ELF-1 (cell line): ENCODE measurements at places on chromosomes 7 and 10.

GRCh38 chr10:91487911-91488582 is 77.9 kb downstream of the HECTD2 start:
- no peak for DNase-seq

DNA sequence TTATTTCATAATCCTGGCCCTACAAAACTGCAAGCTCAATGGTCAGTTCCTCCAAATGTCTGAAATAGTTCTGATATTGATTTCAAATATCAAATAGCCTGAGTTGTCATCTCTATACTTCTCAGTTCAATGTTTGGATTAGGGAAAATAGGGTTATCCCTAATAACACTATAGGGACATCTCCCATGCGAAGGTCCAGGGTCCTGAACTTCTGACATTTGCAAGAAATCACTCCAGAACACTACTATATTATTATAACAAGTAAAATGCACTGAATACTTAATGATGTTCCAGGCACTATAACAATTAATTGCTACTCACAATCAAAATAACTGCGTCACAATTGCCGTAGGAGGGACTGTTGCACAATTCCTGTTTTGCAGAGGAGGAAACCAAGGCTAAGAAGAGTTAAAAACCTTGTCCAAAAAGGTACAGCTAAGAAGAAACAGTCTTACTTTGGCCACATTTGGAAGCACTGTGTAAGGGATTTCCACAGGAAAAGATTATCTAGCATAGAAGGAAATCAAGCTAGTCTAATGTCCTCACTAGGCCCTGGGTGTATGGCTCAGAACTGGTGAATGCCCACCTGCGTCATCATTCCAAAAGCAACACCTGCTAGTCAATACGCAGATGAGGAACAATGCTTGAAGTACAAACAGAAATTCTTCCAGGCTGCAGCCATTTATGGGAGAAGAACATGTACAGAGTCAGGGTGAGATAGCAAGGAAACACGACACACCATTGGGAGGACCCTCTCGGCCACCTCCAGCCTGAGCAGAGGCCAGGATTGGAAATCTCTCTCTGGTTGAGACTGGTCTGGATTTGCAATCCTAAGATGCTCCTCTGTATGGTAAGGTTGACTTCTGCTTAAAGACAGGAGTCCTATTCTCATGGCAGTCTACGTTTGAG is 48.3 kb downstream of the ABLIM1 start:
- DNase-seq, result no peak

DNA sequence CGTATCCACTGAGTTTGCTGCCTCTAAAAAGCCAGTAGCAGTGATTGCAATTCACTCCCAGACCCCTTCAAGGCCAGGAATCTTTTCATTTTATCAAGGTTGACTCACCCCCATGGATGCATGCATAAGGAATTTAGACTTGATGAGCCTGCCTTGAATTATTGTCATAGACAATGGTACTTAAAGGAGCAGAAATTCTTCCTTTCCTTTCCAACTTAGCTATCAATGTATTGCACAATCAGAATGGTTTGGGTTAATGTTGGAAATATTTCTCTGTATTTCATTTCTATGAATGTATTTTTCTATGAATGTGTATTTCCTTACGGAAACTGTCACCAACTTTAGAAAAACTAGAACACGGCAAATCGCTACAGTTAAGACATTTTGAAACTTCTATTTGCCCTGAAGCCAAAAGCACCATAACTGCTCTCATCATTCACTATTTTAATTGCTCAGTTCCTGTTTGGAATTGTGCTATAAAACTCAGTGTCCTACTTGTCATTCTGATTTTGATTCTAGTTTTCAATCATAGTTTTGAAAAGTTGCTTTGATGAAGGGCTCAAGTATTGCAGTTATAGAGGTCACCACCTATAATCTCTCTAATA is 355.7 kb upstream of the AKR1E2 start:
- DNase-seq, result peak; percentile 3

- no peak for DNase-seq
Observed at GRCh38 chr10:15189133-15189885, 20.8 kb upstream of the NMT2 start.
